ENCODE measurements at places on chromosomes 5 and 9.
A peak's percentile ranks its signal among the peaks of the same experiment; 100 is the strongest.

DNA sequence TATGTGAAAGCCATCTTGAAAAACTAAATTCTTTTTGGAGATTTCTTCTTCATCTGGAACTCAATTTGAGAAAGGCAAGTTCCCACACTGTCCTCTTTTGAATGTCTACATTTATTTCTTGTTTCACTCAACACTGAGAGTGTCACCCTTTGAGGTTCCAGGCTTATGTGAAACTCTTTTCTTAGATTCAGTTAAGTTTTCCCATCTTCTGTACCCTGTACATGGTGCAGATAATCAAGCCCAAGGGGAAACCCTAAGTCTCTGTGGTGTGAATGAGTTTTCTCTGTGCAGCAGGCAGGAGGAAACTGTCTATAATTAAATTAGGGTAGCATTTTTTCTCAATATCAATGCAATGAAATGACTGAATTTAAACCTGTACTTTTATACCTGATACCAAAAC lies 72.3 kb upstream of the PRLR start:
- DNase-seq, result no peak

DNA sequence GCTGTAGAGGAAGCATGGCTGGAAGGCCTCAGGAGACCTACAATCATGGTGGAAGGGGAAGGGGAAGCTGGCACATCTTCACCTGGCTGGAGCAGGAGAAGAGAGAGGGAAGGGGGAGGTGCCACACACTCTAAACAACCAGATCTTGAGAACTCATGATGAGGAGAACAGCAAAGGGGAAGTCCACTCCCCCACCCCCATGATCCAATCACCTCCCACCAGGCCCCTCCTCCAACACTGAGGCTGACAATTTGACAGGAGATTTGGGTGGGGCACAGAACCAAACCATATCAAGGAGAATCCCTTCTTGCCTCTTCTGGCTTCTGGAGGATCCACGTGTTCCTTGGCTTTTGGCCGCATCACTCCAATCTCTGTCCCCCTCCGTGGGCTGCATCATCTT lies 13.1 kb upstream of the CMBL start:
- DNase-seq, result peak; percentile 56

- no peak for DNase-seq
Observed at GRCh38 chr9:5846501-5846921, 13.6 kb upstream of the ERMP1 start.

DNA sequence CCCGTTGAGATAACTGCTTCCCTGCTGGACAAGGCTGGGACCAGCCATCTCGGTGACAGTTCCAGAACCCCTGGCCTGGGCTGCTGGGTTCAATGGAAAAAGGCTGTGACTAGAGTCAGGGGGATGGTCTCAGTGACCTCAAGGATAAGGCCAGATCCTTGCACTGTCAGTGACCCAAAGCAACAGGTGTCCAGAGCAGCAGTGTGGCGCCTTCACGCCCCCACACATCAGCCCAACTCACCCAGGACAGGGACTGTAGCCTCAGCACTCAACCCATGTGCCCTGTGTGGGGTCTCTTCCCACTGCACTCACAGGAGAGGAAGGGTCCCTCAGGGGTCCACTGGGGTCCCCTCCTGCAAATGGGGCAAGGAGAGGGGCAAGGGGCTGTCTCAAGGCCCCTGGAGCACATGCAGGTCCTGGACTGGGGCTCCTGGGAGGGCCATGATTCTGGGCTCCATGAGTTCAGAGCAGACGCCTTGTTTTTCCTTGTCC lies 698 bp upstream of the LCN2 start:
- no peak for DNase-seq

DNA sequence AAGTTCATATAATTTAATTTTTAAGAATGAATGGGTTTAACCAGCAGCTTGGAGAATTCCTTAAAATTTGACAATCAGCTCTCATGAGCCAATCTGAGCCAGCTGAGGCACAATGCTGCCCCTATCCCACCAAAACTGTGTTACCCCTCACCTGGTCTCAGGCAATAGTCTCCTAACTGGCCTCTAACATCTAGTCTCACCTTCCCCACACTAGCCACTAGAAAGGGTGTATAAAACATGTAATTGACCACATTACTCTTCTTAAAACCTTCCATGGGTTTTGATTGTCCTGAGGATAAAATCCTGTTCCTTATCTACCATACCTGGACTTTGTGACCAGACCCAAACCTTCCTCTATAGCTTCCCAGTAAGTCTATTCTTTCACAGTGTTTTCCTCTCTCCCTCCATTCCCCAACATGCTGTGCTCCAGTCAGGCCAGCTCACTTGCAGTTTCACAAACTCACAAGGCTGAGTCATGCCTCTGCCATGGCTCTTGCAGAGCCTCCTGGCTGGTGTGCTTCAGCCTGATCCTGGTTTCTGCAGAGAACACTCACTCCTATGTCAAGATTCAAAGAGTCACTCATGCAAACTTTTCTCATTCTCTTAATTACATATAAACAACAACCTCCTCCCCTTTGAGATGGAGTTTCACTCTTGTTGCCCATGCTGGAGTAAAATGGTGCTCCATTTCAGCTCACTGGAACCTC lies 16.0 kb upstream of the ZCCHC7 start:
- DNase-seq, result no peak

GRCh38 chr9:134635351-134636148 lies 6.1 kb upstream of the COL5A1 start:
- no peak for DNase-seq

- peak; percentile 4 for DNase-seq
Observed at GRCh38 chr9:88722753-88723152, 187.8 kb downstream of the NXNL2 start.

DNA sequence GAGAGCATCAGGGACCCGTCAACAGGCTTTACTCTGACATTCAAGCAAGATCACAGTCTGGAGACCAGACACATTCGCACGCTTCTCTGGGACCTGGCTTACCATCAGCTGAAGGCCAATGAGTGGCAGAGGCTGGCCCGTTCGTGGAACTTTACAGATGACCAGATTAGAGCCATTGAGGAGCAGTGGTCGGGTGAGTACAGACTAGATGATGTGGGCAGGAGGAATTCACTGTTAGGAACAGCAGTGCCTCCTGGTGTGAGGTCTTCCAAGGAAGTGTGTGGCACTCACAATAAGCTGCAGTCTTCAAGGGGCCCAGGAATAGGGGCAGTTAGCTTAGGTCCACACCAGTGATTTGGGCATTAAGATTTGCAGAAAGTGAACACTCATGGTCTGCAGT lies 50.4 kb downstream of the POC5 start:
- no peak for DNase-seq

GRCh38 chr5:62909326-62909725 lies 330.7 kb downstream of the LRRC70 start:
- no peak for DNase-seq

- no peak for DNase-seq
Observed at GRCh38 chr9:85276741-85277140, 465.0 kb downstream of the AGTPBP1 start.

DNA sequence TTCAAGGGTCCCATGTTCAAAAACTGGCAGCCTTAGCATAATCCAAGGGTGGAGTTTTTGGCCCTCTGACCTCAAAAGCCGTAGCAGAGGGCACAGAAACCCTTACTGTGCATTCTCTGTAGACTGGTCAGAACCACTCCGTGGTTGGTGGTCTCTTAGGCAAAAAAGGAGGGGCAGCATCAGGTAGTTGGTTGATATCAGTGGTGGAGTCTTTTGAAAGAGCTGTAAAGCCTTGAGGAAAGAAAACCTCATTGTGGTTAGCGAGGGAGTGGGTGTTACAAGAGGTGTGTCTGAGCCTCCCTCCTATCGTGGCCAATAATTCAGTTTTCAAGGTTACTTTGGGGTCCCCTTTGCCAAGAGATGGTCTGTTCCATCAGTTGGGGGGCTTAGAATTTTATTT lies 40.9 kb downstream of the ARHGEF28 start:
- DNase-seq, result no peak

- no peak for DNase-seq
Observed at GRCh38 chr5:119501671-119502179, 49.4 kb downstream of the HSD17B4 start.

DNA sequence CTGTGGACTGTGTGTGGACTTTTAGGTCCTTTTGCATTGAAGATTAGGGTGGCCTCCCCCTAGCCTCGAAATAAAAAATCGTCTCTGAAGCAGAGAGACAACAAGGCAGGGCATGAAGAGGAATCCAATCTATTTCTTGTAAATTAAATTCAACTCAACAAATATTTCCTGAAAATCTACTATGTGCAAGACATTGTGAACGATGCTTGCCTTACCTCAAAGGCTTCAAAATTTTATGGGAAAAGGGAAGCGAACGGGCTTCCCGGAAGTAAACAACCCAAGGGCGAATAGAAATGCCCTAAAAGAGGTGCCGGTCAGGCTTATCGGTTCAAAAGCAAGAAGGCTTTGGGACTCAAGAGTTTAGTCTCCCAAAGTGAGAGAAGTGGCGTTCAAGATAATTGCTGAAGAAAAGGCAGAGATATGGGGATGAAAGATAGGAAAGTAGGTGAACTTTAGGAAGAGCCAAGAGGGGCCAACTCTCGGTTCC lies 525 bp downstream of the KIF24 start:
- DNase-seq, result peak; percentile 80

DNA sequence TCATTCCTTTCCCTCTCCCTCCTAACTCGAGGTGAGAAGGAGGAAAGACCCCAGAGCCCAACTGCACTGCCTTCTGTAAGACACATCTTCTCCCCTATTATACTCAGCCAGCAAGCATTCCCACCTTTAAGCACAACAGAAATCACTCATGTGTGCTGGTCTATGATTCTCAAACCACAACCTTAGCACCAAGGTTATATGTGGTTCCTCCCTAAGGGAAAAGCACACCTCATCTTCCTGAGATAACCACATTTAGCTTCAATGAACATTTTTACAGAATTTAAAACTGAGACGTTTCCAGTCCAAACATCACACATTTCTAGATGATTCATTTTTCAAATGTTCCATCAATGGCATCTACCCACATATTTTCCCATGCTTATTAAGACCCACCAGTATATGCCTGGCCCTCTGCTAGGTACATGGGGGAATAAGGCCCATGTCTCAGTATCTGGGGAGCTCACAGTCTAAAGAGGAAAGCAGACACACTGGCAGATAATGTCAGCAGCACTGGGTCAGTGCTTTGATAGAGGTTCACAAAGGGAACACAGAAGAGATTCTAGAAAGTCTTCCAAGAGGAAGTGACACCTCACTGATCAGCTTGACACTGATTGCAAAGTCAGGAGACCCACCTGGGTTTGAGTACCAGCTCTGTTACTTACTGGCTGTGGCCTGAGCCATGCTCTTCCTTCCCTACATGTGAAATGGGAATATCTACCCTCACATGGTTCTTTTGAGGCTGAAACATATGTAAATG lies 245.4 kb downstream of the DENND1A start:
- DNase-seq, result no peak

DNA sequence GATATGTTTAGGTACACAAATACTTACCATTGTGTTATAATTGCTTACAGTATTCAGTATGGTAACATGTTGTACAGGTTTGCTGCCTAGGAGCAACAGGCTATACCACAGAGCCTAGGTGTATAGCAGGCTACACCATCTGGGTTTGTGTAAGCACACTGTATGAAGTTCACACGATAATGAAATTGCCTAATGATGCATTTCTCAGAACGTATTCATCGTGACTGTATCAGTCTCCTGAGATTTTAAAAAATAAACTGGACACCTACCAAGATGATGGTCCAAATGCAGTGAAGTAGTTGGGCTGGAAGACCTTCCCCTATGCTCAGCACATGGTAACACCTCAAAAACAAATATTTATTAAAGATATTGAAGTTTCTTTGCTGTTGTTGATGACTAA lies 103.3 kb upstream of the NFIB start:
- DNase-seq, result no peak

DNA sequence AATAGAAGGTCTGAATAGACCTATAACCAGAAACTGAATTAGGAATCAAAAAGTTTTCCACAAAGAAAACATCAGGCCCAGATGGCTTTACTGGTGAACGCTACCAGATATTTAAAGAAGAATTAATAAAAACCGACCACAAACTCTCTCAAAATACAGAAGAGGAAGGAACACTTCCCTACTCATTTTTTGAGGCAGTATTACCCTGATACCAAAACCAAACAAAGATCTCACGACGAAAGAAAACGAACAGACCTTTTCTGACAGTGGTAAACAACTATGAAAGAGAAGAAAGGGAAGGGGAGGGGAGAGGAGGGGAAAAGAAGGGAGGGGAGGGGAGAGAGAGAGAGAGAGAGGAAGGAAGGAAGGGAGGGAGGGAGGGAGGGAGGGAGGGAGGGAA lies 13.5 kb downstream of the B4GALT1 start:
- no peak for DNase-seq

DNA sequence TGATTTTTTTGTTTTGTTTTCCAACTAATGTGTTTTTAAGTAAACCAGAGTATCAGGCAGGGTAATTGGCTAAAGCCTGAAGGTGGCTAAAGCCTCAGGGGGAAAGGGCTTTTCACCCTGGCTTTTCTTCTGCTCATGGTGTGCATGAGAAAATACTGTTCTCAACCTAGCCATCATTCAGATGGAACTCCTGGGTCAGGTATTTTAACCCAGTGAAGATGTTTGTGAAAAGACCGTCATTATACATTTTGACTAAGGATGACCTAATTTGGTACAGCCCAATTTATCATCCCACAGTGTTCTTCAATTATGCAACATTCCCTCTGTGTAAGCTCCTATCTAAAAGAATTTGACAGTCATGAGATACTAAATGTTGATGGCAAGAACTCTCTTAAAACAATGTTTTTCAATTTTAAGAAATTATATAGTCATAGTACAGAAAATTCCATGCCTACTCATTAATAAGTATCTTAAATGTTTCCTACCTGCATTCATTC lies 209.5 kb upstream of the TARS1 start:
- no peak for DNase-seq

GRCh38 chr9:33190021-33190705 lies 23.0 kb upstream of the B4GALT1 start:
- no peak for DNase-seq

GRCh38 chr9:32875748-32876147 lies 92.4 kb downstream of the TMEM215 start:
- no peak for DNase-seq

DNA sequence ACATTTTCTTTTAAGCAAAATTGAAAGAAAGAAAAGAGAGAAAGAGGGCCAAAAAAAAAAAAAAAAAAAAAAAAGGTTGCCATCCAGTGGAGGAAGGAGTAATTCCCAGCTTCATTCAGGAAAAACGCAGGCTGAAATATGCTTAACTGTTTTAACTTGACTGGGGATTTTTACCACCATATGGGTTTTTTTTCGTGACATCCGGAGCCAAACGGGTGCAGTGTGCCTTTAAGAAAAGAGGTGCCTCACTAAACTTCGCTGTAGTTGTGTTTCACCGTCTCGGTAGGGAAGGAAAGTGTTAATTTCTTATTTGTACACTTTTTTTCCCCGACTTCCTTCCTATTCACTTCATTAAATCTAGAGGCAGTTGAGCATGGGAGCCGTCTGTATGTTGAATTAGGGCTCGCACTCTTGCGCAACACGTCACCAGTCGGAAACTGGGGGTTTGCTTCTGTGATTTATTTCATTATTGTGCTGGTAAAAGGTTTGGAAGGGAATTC lies 143.0 kb downstream of the SMARCA2 start:
- DNase-seq, result peak; percentile 55

- DNase-seq, result no peak
Observed at GRCh38 chr5:61887271-61887670, 418.7 kb upstream of the KIF2A start.

Data from hematopoietic multipotent progenitor cell treated with erythropoietin and hydrocortisone succinate and interleukin-3 and kit ligand, for 8 days (in vitro differentiated cells).